ENCODE measurements at places on chromosomes 13 and 19.

- DNase-seq = no peak
Measured at GRCh38 chr13:21709697-21710096, 38.8 kb downstream of the FGF9 start.

- DNase-seq = no peak
Measured at GRCh38 chr19:40804783-40805242, 5.8 kb downstream of the EGLN2 start.

GRCh38 chr19:23512151-23512925 lies 117.1 kb upstream of the ZNF91 start:
- DNase-seq = no peak

GRCh38 chr13:68927387-68928026 lies 1180.1 kb upstream of the ATXN8OS start:
- peak; percentile 10 for DNase-seq

DNA sequence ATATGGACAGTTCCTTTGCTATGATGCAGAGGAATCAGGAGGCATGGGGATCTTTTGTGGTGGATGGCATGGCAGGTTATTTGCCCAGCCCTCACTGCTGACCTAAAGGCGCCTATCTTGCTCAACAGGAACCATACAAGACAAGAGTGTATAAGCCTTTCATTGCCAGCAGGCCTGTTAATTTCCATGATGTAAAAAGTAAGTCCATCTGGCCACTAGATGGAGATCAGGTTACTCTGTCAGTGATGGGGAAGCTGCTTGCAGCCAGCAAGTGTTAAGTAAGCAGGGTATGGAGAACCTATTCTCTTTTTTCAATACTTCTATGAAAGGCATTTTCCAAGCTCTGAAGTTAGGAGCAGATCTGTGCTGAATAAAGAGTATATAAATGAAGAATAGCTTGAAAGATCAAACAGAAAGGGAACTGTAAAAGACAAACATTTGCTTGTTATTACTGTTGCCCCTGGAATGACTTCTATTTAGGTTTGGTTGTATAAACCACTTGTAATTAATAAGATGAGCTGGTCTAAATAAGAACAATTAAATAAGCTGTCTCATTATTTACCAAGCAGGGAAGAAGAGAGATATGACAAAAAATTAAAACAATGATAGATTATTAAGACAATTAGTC lies 210.9 kb downstream of the RGCC start:
- DNase-seq = peak; percentile 93

- no peak for DNase-seq
Measured at GRCh38 chr19:28869459-28869858, 343.5 kb downstream of the UQCRFS1 start.

DNA sequence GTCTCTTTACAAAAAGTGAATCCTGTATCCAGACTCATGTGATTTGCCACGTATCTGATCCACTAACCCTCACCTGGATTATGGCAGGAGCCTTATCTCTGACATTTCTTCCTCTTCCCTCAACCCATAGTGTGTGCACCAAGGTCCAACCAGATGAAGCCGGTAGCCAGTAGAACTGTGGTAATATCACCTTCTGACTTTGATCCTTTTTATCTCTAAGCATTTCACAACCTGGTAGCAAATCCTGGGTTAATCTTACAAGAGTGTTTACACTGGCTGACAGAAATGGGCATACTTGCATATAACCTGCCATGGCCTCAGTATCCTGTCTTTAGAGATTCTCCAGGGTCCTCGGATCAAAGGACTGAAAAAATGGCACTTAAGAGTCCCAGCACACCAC lies 1.9 kb downstream of the ZNF417 start:
- DNase-seq = no peak

- no peak for DNase-seq
Measured at GRCh38 chr19:13053761-13054625, 48.7 kb downstream of the LYL1 start.

DNA sequence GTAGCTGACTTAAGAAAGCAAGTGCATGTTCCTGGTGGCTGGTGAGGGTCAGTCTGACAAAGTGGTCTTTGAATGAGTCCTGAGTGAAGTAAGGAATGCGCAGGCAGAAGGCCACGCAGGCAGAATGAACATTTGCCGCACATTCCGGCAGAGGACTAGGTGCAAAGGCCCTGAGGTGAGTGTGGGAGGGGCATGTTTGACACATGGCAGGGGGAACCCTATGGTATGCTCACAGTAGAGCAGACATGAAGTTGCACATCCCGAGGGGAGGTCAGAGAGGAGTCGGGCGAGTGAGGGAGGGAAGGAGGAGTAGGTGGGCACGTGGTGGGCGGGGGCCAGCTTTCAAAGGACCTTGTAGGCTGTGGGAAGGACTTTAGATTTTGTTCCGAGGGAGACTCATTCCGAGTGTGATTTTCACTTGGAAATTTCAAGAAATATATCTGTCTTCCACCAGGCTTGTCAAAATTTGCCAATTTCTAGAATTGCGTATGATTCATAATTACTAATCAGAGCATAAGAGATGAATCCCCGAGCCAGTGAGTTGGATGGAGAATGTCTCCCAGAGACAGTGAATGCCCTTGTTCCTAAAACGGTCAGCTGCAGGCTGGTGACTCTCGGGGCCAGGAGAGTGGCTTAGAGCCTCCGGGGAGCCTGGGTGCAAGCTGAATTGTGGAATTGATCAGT lies 40.3 kb downstream of the ERICH6B start:
- no peak for DNase-seq

DNA sequence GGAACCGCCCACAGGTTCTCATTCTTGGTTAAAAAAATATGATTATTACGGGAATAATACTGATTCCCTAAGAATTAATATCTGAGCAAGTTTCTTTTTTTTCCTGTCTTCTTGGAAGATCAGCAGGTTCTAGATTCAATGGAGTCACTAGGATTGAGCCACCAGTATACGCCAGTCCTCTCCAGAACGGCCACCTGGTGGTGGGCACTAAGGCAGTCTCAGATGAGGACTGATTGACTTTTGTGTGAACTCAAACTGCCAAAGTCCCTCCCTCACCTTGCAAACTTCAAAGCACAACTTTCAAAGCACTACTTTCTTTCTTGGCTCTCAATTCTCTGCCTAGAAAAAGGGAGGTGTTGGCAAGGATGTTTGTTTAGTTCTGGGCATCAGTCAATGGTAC lies 33.3 kb upstream of the ALOX5AP start:
- DNase-seq = no peak

DNA sequence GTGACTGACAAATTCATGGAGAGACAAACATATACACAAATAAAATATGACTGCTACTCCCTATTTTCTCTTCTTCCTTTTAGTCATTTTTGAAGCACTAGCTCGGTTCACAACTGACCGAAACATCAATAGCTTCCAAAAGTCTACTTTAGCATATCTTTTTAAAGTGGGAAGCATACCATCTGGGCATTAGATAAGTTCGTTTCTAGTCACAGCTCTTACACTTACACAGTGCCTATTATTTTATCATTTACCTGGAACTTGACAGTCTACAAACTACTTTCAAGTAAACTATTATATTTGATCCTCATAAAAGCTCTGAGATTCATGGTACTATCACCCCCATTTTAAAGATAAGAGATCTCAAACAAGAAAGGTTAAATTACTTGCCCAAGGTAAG lies 458.5 kb downstream of the LMO7 start:
- DNase-seq = no peak

GRCh38 chr13:78680576-78681350 lies 21.8 kb upstream of the OBI1 start:
- DNase-seq = no peak

DNA sequence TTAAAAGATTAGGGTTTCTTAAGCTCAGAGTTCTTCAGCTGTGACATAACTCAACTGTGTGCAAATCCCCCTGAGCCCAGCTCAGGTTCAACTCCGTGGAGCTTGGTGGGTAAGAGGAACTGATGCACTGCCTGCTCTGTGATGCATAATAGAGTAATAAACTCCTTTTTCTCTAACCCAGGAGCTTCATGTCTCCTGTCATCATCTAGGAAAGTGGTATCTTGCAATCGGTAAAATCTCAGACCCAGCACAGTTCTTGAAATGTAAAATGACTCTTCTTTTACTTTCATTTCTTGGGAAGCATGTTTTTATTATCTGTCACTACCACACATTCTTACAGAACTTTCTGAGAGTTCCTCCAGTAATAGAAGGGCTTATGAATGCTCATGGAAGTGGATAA lies 123.8 kb upstream of the PCDH9 start:
- no peak for DNase-seq

- DNase-seq = no peak
Measured at GRCh38 chr13:78606471-78607408, 3.4 kb upstream of the POU4F1 start.

DNA sequence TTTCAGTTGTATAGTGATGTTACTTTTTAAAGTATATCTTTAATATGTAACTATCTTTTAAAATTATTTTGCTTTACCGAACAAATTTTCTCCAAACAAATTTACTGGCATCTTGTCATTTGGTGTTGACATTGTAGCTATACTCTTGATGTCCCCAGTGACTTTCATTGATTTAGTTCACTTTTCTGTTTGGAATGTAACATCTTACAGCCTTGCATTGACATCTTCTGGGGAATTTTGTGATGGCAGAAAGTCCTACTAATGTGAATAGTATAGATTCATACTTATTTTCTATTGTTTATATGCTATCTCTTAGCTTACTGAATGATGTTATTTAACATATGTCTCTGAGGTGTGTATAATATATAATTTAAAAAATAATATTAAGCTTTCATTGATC lies 800.9 kb upstream of the ATXN8OS start:
- DNase-seq = no peak

- no peak for DNase-seq
Measured at GRCh38 chr19:34731964-34732363, 2.1 kb upstream of the ZNF181 start.

DNA sequence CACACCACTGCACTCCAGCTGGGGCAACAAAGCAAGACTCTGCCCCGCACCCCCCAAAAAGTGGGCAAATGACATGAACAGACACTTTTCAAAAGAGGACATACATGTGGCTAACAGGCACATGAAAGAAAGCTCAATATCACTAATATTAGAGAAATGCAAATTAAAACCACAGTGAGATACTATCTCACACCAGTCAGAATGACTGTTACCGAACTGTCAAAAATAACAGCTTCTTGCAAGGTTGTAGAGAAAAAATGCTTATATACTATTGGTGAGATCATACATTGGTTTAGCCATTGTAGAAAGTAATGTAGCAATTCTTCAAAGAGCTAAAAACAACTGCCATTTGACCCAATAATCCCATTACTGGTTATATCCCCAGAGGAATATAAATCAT lies 99.5 kb upstream of the SPATA13 start:
- no peak for DNase-seq

- DNase-seq = peak; percentile 70
Measured at GRCh38 chr13:23966691-23967615, 69.7 kb upstream of the C1QTNF9B start.

DNA sequence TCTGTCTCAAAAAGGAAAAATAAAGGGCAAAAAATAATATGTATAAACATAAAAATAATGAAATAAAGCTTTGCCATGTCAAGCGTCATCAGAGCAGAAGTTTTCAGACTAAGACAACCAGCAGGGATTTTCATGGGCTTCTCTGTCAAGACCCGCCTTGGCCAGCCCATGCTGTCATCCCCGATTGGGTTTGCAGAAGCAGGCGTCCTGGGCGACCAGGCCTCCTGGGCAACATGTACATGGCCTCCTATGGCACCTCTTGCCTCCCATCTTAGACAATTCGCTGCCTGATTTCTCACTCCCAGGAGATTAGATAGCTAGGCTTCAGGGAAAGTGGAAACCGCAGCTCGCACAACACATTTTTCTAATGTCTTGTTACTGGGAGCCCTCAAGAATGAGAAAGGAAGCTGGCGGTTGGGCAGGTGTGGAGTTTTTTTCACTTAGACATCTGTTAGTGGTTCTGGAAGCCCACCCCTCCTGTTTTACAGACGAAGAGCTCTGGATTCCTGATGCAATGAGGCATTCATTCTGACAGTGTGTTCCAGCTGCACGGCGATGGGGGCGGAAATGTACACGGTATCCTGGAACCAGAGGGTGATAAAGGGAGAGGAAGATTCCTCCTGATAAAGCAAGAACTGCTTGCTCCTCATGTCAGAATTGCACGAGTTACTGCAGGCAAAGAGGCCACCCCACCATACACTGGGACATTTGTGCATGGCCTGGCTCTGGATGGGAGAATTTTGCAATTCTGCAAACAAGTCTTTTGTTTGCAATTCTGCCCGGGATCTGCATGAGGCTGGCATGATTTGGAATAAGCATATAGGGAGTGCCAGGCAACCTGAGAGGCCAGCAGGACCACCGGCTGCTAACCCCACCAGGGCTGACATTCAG lies 47.4 kb upstream of the KATNAL1 start:
- no peak for DNase-seq

DNA sequence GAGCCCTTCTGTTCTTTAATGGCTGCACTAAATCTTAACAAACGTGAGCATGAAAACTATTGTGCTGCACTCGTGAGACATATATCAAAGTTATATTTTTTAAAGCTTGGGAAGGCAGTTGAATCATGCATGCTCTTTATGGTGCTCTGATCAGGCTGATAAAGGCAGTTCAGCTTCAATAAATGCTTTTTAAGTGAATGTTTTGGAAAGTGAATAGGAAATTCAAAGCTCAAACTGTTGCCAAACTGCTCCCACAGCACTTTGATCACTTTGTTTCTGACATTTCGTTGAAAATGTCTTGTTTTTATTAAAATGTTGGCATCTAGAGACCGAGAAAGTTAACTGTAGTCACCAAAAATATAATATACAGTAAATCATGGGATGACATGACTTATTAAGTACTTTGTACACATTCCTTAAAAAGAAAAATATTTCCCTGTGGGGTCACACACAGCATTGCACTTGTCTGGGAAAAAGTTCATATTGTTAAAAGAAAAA lies 625.7 kb upstream of the PCDH9 start:
- no peak for DNase-seq

DNA sequence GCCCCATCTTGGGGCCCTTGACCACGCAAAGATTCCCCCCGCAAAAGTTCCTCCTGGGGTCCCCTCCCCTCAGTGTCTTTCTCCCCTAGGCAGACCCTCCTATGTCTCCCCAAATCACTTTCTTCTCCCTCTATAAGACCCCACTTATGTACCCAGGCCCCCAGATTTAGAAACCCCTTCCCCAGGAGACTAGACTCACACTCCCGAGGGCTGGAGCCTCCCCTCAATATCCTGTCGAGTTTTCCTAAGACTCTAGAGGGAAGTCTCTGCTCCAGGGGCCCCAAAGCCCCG lies 1.4 kb downstream of the SLC1A5 start:
- no peak for DNase-seq

GRCh38 chr19:3210347-3211017 lies 14.0 kb upstream of the CELF5 start:
- no peak for DNase-seq

GRCh38 chr13:38255600-38255999 lies 94.1 kb upstream of the UFM1 start:
- DNase-seq = no peak

DNA sequence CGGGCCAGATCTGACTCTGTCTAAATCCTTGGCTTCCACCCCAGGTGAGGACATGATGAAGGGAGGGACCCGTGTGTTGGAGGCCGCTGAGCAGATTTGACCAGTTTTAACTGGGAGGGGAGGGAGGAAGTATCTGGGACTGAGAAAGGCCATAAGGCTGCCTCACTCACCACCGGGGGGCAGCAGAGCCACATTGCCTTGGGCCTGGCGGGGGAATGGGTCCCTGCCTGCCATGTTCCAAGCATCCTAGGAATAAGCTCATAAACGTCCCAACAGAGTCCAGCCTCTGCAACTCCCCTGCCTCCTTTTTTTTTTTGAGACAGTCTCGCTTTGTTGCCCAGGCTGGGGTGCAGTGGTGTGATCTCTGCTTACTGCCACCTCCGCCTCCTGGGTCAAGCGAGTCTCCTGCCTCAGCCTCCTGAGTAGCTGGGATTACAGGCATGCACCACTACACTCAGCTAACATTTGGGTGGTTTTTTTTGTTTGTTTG lies 15.5 kb downstream of the MAST3 start:
- DNase-seq = peak; percentile 87

All from globus pallidus (tissue), 1 donor.